Naive thymus-derived CD4-positive, alpha-beta T cell (primary cell): ENCODE measurements at places on chromosomes 7 and 10. TPM values are rescaled to one million over a fixed set of nuclear protein-coding genes. Genes with fewer than 3 reads are reported as not detected.

DNA sequence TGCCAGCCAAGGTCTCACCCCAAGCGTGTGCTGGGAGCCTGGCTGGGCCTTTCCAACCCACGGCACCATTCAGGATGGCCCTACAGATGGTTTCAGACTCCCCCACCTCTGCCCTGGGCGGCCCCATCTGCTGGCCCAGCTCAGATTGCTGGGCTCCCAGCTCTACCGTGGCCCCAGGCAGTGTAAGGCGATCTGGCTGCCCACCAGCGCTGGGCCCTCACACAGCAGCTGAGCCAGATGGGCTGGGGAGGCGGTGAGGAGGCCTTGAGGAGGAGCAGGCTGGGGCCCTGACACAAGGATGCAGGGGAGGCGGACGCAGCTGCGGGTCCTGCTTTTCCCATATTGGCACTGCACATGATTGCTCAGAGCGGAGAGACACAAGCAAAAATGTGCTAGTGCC is 162.8 kb downstream of the NRF1 start:
- H3K4me1 ChIP-seq, result peaks cover 7% of the 10 kb centered on the region
- DNase-seq, result no peak
- H3K4me3 ChIP-seq, result no peak overlapping the region
- H3K36me3 ChIP-seq, result no peaks in the 10 kb centered on the region
- no peak overlapping the region for H3K27ac ChIP-seq

DNA sequence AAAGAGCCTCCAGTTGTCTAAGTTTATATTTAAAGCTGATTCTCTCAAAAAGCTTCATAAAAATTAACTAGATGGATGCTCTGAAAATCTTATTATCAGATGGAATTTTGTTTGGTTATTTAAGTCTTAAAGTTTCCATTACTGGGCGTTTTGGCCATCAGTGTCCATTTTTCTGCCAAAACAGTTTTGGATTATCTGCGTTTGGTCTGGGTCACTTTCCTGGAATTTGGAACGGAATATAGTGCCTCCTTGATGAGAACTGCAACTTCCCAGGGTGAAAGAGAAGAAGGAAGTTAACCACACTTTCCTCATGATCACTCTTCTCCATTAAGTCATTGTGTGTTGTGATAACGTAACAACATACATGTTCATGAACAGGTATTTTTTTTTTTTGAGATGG is 764.9 kb upstream of the AUTS2 start:
- no peaks in the 10 kb centered on the region for H3K27me3 ChIP-seq
- H3K4me1 ChIP-seq, result no peaks in the 10 kb centered on the region
- no peak for DNase-seq
- H3K4me3 ChIP-seq, result no peak overlapping the region

GRCh38 chr7:25805027-25805687 is 346.8 kb upstream of the NFE2L3 start:
- no peaks in the 10 kb centered on the region for H3K27me3 ChIP-seq
- no peaks in the 10 kb centered on the region for H3K4me1 ChIP-seq
- no peak overlapping the region for H3K4me3 ChIP-seq
- no peak overlapping the region for H3K27ac ChIP-seq
- no peaks in the 10 kb centered on the region for H3K36me3 ChIP-seq
- no peak for DNase-seq

The HTR5A gene
- not detected for polyA plus RNA-seq

DNA sequence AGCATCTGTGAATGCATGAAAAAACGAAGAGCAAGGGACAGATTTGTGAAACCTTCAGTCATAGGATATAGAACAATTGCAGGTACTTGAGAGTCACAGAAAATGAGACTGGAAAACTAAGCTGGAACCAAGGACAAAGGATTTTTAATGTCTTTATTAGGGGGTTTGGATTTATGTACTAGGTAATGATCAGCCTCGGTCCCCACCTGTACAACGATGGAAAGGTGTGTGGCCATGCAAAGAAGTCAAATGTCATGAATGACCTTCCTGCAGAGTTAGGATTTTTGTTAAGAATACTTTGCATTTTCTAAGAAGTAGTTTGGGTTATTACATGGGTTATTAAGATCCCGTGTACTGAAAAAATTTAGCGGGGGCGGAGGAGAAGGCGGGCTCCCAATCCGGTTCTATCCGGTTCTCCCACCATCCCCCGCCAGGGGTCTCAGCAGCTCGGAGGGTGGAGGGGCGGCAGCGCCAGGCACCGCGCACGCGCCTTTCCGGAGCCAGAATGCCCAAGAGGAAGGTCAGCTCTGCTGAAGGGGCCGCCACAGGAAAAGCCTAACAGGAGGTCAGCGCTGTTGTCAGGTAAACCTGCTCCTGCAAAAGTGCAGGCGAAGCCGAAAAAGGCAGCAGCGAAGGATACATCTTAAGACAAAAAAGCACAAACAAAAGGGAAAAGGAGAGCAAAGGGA is 327.5 kb upstream of the PLXDC2 start:
- no peaks in the 10 kb centered on the region for H3K27me3 ChIP-seq
- H3K4me1 ChIP-seq, result no peaks in the 10 kb centered on the region
- no peaks in the 10 kb centered on the region for H3K36me3 ChIP-seq
- DNase-seq, result no peak
- no peak overlapping the region for H3K27ac ChIP-seq
- H3K4me3 ChIP-seq, result no peak overlapping the region

The LRRTM3 gene
- polyA plus RNA-seq, result not detected

DNA sequence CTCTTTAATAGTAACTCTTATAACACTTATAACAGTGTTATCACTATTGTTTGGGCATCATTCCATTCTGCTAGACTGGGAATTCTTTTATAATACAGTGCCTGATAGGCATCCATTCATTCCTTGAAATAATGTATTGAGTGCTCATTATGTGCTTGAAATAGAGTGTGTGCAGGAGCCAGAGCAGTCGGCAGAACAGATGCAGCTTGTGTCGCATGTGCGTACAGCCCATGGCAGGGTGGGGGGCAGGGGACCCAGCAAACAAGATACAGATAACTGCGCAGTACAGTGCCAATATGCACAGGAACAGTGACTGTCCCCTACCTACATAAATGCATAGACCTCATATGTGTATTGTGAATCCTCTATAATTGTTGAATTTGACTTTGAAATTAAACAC is 99.3 kb downstream of the KAT6B start:
- H3K4me3 ChIP-seq, result no peak overlapping the region
- no peak for DNase-seq
- no peak overlapping the region for H3K27ac ChIP-seq
- H3K27me3 ChIP-seq, result no peaks in the 10 kb centered on the region
- no peaks in the 10 kb centered on the region for H3K36me3 ChIP-seq
- no peaks in the 10 kb centered on the region for H3K4me1 ChIP-seq
